ENCODE measurements at places on chromosomes 16 and 17.

GRCh38 chr16:63481060-63481459 is 1444.8 kb upstream of the CDH8 start:
- no peak for DNase-seq

- no peak for DNase-seq
These were observed 12.4 kb downstream of the CDYL2 start for GRCh38 chr16:80792031-80792430.

DNA sequence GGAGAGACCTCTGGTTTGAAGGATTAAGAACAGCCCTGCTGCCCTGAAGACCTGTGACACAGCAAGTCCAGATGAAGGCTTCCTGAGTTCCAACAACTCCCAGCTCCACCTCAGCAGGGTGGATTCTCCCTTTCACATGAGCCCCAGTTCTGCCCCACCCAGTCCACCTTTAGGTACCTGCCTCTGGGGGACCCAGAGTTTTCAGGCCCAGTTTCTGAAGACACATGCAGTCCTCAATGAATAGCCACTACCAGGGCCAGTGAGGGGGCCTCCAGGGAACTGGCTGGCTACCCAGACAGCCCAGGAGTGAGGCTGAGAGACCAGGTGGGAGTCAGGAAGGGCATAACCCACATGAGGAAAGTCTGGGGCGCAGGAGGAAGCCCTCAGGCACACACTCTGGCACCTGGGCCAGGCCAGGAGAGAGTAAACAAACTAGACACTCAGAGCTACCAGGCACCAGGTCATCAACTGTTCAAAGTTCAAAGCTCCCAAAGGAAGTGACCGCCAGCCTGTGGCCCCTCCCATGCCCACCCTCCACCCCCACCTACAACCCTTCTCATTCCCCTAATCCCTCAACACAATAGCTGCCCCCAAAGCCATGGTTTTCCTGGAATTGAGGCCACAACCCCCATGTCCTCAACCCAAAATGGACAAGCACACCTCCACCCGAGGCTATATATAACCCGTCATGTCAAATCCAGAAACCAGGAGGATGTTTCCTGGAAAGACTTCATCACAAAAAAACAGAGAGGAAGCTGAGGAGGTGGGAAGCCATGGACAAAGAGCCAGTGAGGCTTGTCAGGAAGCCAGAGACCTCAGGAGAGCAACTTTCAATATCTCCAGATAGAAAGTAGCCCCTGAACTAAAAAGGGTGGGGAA is 2.1 kb downstream of the MYO18A start:
- no peak for DNase-seq

DNA sequence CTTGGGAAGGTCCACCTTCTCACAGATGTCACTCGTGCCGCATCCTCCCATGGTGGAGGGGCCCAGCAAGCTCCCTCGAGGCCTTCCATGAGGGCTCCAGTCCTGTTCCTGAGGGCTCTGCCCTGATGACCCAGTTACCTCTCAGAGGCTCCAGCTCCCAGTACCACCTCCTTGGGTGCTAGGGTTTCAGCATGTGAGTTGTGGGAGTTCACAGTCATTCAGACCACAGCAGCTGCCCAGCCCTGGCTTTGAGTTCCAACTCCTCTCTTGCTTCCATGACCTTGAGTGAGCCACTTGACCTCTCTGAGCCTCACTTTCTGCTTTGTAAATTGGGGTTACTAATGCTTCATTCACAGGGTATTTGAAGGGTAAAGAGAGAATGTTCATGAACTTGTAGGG is 37.1 kb upstream of the LGALS9 start:
- DNase-seq = no peak

GRCh38 chr16:77551357-77551756 is 116.5 kb upstream of the ADAMTS18 start:
- DNase-seq = no peak

DNA sequence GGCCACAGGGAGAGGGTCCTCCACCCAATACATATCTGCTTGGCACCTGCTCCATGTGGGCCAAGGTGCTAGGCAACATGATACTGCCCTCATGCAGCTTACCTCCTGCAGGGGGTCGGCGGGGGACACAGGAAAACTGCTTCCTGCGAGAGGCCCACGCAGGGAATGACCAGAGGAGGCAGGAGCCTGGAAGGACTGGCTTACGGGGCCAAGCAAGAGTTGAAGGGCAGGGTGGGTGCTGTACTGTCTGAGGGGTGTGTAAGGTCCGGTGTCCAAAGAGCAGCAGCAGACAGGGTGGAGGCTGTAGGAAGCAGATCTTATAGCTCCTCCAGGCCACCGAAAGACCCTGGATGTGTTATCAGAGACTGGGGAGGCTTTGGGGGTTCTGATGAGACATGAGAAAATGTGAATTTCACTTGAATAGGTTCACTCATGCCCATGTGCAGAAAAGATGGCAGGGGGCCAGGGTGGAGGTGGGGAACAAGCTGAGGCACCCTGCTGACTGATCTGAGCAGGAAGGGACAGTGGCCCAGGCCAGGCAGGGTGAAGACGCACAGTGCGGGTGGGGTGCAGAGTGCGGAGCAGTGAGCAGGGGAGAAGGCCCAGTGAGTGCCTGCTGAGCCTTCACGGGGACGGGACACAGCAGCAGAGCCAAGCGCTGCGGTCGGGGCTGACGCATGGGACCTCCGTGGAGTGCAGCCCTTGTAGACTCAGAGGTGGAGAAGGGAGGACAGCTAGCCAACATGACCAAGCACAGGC is 8.3 kb downstream of the FLCN start:
- DNase-seq = no peak

DNA sequence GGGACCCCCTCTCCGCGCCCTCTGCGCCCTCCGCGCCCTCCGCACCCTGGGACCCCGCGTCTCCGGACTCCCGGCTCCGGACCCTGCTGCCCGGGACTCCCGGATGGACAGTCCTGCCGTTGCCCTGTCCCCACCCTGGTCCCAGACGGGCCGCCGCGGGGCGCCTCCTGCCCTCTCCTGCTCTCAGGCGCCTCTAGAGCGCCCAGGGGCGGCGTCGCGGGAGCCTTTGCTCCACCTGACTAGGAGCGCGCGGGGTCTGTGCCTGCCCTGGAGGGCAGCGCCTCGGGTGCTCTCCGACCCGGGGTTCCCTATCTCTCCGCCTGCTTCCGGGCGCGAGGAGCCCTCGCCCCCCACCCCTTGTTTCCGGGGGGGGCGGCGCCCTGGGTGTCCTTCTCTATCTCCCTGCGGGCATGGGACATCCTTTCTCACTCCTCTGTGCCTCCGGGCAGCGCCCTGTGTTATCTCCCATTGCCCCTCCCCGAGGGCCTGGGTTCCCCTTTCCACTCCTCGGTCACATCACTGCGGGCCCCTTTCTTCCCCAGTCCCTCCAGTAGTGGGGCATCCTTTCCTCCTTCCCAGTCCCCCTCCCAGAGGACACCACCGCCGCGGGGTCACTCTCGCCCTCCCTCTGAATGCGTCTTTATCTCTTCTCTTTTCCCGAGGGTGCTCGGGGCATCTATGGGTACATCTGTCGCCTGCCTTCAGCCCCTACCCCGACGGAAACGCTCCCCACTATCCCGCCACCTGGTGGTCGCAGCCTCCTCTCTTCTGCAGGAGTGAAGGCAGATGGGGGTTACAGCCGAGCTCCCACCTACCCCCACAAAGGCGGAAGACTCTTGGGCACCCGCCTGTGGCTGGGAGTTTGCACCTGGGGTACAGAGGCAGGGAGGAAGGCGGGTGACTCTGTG is 875 bp downstream of the PRKCB start:
- peak; percentile 48 for DNase-seq

- DNase-seq = no peak
These were observed 16.3 kb downstream of the ATAD5 start for GRCh38 chr17:30848021-30848420.

GRCh38 chr16:2455081-2455845 is 4.6 kb upstream of the TEDC2 start:
- DNase-seq = no peak

GRCh38 chr17:52505601-52506000 is 347.1 kb upstream of the CA10 start:
- DNase-seq = no peak

DNA sequence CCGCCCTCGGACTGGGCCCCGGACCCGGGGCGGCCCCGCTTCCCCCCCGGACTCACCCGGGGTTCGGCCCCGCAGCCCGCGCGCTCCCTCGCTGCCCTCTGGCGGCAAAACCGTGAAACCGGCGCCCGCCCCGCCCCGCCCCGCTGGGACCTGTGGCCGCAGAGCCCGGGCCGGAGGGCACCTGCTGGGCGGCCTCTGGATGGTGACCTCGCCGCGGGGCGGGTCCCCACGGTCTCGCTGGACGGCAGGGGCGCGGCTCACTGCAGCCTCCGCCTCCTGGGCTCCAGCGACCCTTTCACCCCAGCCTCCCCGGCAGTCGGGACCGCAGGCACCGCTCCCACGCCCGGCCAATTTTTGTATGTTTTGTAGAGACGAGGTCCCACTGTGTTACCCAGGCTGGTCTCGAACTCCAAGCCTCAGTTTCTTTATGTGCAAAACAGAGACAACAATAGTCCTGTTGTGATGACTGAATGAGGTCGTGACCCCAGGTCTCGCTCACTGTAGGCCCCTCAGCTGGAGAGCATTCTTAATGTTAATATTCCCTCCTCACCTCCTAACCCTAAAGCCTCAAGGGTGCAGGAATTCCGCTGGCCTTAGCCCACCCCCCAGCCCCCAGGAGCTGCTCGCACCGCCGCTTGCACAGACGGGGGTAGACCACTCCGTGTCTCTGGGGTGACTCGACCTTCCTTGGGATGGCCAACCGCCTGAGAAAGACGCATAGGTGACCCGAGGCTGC is 33.7 kb upstream of the RPH3AL start:
- peak; percentile 60 for DNase-seq

DNA sequence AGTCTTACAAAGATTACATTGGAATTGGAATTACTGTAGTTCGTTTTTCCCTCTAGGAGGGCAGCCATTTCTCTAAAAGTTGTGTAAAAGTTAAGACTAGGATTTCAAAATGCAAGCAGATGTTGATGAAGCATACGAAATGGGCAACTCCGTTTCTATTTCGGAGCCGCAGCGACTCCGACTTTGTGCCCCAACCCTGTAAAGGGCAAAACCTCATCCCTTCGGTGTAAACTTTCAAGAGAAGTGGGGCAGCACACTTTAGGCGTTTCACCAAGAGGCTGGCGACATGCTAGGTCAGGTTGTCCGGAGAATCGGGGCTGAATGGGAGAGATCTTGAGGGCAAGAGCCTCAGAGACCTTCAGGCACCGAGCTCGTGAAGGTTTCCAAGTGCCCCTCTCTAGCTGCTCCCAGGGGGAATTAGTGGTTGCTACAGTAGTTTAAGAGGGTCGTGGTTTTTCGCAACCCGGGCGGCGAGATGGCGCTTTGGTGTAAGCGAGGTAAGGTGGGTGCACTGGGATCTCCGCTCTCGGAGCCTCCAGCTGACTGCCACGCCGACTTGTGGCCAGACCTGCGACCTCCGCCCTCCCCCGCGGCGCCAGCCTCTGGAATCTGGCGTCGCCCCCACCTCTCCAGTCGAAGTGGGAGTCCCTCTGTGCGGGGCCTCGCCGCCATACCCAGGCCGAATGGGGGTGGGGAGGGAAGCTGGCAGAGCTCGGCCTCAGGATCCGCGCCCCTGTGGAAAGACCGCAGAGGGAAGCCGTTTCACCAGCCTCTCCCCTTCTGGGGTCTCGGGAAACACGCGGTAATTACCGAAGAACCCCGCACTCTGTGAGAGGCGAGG is 1.0 kb upstream of the HEXIM2 start:
- peak; percentile 42 for DNase-seq

GRCh38 chr16:19926449-19927390 is 42.1 kb upstream of the GPRC5B start:
- no peak for DNase-seq

DNA sequence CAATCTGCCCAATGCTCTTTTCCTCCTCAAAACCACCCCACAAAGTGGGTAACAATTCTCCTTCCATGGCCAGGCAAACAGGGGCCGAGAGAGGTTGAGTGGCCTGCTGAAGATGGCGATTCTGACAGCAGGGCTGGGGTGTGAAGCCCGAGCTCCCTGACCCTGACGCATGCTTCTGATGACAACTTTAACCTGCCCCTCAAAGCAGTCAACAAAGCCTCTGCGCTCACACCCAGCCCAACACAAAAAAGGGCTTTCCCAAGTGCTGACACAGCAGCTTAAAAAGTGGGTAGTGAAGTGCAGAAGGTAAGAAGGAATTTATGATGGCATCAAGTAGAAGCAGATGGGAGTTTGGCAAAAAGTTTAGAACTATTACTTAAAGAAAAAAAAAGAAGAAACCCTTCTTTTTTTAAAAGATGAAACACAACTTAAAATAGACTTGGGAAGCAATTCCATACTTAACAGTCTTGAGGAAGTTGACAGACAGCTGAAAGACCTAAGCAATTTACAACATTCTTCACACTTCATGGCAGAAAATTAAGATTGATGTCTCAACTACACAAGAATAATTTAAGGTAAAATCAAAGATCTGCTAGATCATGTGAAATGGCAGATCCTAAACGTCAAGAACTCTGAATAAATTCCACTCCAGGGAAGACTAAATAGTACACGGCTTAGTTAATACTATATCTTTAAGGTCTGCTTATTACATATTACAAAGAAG is 133.9 kb downstream of the PARN start:
- DNase-seq = no peak

GRCh38 chr17:58569196-58569595 is 54.8 kb upstream of the MTMR4 start:
- no peak for DNase-seq

DNA sequence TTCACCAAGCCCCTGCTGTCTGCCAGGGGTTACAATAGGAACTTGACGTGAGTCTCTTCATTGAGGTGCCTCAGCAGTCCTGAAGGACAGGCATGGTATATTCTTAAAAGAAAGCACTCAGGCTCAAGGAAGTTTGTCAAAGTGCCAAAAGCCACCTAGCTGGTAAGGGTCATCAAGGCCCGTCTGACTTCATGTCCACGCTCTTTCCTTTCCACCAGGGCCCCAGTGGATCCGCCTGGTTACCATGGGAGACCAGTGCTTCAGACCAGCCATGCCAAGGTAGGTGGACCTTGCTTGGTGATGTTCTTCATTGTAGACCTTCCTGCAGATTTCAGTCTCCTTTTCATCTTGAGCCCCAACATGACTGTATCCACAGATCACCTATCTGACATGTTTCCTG is 27.6 kb upstream of the CCL1 start:
- DNase-seq = no peak

- DNase-seq = no peak
These were observed 100.1 kb downstream of the RAB11FIP4 start for GRCh38 chr17:31491376-31492131.

DNA sequence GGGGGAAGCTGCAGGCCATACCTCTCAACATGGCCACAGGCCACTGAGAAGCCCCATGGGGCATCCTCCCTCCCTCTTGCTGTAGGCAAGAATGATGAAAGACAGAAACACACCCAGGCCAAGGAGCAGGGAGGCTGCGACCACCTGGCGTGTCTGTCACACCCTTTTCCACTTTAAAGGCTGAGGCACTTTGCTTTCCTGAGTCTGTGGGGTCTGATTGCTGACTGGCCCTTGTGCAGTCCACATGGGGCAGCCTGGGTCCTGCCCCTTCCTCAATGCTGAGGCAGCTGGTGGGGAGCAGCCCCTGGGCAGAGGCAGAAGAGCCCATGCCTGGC is 8.7 kb downstream of the TMEM204 start:
- no peak for DNase-seq

- DNase-seq = peak; percentile 57
These were observed 39.3 kb downstream of the MYO18A start for GRCh38 chr17:29140631-29141513.
